CD4-positive, alpha-beta T cell treated with Interferon gamma for 1 hour (primary cell): ENCODE measurements at places on chromosomes 16 and 17.

GRCh38 chr17:32275060-32276042 is 9.7 kb downstream of the RHBDL3 start:
- peak; percentile 58 for DNase-seq

DNA sequence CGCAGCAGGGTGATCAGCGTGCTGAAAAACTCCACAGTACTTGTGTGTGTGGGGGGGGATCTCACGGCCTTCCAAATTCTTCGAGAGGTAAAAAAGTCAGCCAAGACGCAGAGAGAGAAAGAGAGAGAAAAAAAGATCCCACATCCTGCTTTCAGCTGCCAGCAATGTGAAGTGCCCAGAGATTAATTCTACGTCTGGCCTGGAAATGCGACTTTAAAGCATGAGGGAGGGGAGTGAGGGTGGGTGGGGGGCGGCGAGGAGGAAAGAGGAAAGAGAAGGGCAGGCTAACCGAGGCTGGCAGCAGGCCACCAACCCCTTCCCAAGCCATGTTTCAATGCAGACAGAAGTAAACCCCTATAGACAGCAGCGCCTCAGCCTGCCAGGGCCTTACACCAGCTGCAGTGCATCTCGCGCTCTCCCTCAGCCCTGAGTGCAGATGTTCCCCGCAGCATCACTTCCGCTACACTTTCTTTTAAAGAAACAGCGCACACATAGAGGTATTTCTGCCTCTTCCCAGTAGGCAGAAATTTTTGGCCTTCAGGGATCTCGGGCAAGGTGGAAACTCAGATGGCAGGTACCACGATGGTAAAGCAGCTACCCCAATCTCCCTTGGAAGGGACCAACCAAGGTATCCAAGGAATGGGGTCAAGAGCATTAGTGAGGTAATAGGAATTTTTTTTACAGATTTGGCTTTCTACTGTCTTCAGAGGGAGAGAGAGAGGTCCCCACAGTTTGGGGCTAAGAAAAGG is 87.8 kb downstream of the SMG6 start:
- peak; percentile 68 for DNase-seq

DNA sequence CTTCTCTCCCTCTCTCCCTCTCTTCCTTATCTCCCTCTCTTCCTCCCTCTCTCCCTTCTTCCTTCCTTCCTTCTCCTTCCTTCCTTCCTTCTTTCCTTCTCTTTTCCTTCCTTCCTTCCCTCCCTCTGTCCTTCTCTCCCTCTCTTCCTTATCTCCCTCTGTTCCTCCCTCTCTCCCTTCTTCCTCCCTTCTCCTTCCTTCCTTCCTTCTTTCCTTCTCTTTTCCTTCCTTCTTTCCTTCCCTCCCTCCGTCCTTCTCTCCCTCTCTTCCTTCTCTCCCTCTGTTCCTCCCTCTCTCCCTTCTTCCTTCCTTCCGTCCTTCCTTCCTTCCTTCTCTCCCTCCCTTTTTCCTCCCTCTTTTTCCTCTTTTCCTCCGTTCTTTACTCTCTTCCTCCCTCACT is 38.6 kb downstream of the HS3ST4 start:
- DNase-seq, result no peak

- peak; percentile 25 for DNase-seq
Observed at GRCh38 chr16:80527297-80527696, 13.5 kb upstream of the DYNLRB2 start.

DNA sequence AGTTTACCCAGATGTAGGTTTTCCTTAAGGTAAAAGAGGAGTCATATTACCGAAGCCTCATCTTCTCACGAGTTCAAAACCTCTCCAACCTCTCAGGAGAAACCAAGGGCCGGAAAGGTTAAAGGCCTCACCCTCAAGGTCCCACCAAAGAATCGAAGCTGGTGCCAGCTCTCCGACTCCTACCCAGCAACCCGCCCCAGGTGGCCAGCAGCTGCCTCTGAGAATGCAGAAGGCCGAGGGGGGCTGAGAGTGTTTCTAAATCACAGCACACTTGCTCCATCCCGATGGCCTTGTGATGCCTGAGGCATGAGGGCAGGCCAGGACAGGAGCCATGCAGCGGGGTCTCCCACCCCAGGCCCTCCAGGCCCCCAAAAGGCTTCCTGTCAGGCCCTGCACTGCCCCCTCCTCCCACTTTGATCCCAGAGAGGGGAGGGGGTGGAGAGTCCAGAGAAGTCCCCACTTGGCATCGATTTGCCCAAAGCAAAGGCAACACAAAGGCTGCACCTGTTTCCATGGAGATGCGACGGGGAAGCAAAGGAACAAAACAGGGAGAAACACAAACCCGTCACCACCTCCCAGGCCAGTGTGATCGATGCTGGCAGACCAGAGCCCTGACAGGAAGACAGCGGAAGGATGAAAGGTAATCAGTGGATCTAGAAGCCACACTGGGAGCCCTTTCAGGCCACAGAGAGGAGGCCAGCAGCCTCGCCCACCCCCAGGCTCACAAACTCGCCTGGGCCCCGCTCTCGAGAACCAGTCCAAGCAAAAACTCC is 39.0 kb downstream of the CUEDC1 start:
- DNase-seq, result no peak

DNA sequence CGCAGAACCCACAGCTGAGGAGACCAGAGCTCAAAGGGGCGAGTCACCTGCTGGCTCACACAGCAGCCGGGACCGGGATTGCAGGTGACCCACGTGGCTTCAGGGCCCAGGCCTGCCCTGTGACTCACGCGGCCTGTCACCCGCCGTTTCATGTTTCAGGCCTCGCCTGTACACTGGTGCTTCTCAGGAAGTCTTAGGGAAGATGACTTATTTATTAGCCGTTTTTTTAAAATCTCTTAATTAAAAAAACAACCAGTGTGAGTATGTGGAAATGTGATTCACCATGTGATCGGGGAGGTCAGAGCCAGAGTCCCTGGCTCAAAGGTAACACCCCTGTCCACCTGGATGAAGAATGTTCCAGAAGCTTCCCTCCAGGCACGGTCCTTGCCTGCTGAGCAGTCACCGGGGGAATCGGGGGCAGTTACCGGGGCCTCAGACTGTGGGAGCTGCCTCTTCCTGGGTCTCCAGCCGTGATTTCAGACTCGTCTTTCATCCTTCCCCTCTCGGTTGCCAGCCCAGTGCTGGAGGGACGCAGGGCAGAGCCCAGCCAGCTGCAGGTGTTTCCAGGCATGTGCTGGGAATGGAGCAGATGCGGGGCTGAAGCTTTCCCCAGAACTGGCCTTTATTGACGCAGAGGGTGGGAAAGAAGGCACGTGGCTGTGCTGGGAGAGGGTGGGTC is 49.3 kb downstream of the CMIP start:
- peak; percentile 44 for DNase-seq

GRCh38 chr16:75377729-75378386 is 55.4 kb downstream of the CFDP1 start:
- DNase-seq, result no peak

DNA sequence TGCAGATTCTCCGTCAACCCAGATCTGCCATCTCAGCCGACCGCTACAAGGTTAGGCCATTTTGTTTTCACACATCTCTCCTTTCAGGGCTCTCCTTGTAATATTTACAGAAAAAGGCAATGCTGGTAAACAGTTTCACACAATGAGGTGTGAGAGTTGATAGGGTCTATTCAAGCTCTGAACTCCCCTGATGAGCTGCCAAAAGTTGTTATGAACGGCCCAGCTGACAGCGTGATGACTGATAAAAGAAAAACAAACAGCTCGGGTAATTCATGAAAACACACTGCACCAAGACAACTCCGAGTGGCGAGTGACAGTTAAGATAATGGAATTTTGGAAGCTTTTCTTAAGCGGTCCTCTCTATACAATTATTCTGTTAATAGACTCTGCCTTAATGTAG is 68.1 kb upstream of the IRX5 start:
- DNase-seq, result no peak
